Kasumi-1 (cell line): ENCODE measurements at places on chromosomes 7 and 10.

DNA sequence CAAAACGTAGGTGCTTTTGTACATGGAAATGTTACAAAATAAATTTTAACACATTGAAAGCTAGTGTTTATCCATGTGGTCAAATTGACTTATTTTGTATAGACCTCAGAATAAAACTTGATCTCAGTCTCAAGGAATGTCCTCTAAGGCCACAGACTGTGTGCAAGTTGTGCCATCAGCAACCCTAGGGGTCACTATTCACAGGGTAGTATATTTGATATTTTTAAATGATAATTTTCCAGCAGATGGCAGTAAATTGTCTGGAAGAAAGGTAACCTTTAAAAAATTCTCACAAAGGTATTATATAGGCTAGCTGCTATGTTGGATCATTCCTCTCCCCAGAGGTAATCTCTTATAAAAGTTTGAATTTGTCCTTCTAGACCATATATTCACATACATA, 12.9 kb upstream of the SNX10 start:
- DNase-seq: peak; percentile 75

- no peak for DNase-seq
Observed at GRCh38 chr10:113735913-113736312, 15.6 kb upstream of the PLEKHS1 start.

DNA sequence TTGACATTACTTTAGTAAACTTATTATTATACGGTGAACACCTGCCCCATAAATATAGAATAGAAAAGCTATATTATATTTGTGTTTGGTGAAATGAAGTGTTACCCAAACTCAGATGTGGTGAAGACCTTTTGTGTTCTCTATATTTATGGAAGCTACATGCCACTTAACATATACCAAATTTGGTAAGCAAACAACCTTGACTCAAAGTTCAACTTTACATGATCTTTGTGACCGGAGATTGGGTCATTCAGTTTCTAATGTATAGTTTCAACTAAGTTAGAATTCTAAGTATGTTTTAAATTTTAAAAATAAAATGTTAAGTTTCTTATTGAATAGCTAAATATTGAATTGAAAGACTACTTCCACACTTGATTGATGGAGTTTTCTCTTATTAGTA, 288.6 kb upstream of the SEMA3D start:
- no peak for DNase-seq

- DNase-seq: no peak
Observed at GRCh38 chr7:78863281-78863680, 590.2 kb downstream of the MAGI2 start.

DNA sequence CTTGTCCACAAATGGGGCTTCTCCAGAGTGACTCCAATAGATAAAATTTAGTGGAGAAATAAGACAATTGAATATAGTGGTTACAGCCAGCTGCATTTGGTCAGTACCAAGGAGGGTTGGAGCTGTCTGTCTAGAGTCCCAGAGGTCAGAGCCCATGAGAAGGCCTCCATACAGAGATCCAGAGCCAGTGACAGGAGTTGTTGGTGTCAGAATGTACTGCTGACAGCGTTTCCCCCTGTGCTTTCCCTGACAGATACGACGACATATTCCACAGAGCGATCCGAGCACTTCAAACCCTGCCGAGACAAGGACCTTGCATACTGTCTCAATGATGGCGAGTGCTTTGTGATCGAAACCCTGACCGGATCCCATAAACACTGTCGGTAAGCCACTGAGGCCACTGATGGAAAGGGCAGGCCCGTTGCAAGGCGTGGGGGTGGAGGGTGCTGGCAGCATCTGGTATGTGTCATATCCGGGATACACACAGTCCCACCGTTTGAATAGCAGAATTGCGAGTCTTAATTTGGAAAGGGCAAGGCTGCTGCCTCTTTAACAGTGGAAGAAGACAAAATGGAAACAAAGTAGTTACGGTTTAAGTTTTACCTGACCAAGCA, 483.6 kb downstream of the NRG3 start:
- no peak for DNase-seq
